ENCODE measurements at places on chromosomes 6 and 20.

- DNase-seq: no peak
Measured at GRCh38 chr6:163661272-163661671, 246.8 kb downstream of the QKI start.

DNA sequence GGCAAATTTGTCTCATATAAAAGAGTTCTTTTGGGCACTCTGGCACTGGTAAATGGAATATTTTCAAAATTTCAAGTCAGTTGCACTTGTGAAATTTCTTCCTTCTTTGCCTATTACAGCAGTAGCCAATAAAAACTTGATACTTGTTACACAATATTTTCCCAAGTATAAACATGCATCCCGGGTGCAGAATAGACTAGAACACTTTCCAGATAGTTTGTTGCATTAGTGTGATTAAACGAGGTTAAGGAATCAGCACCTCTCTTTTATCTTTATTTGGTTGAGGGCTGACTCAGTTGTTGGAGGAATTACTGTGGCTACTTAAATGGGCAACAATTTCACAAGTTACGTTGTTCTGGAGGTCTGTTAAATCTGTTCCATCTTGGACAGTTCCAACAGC lies 467.5 kb downstream of the CDKAL1 start:
- DNase-seq: peak; percentile 30

DNA sequence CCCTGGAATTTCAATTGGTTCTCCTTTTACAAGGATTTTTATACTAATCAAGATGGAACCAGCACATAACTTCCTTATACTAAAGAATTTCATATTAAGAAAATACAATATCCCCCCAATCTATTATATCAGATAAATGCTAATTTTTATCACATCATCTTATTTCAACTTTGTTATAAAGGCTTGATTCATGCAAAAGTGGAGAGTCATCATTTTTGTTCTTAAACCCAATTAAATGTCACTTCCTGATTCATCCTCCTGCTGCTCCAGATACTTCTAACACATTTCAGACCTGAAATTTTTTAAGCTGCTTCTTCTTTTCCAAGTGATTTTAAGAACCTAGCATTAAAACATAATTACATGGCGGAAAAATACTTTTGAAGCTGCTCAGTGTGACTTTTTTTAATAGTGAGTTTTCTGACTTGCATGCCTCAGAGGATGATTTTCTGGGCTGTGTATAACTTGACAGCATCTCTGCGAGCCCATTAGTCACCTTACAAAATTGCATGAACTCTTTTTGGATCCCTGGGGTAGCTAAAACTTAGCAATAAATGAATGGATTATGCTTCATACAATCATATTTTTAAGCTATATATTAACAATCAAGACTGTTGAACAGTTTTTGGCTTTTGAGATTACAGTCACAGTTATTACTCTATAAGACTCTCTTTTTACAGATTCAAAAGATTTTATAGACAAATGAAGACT lies 134.1 kb downstream of the ELOVL4 start:
- peak; percentile 52 for DNase-seq

DNA sequence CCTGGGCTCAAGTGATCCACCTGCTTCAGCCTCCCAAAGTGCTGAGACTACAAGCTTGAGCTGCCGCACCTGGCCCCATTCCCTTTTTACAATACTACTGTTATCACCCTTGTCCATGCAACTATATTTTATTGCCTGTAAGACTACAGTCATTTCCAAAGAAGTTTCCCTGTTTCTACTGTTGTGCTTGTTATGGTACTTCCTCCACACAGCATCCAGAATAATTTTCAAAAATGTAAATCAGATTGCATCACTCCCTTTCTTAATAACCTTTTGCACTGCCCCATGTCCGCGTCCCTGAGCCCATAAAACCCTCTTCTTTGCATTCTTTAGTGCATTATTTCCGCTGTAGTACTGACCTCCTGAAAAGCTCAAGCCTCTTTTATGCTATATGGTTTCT lies 128.9 kb upstream of the AKIRIN2 start:
- no peak for DNase-seq

DNA sequence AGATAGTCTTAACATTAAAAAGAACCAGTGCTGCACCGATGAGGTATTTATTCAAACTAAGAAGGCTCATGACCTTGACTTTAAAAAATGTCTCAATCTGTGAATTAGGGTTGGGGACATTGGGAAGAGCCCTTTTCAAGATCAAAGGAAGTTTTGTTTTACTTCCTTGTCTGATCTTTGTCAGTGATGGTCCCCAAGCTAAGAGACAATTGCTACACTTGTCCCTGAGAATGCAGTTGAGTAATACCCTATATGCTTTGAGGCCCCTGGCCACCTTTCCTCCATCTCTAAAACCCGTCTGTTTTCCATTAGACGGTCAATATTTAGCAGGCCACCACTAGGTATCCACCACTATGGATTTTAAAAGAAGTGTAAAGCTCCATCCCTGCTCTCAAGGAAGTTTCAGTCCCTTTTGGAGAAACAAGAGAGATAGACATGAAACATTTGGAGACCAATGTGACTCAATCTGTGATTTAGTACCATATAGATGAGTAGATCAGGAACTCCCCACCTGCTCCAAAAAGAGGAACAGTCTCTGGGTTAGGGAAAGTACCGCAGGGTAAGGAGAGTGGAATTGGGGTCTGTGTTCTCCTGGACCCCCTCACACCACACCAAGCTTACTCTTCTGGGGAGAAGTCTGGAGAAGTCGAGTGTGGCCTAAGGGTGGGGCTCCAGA lies 99.1 kb upstream of the ISM1 start:
- DNase-seq: no peak

- no peak for DNase-seq
Measured at GRCh38 chr20:59157531-59157930, 6.1 kb upstream of the ZNF831 start.

- no peak for DNase-seq
Measured at GRCh38 chr20:25218492-25218891, 23.0 kb downstream of the ENTPD6 start.

DNA sequence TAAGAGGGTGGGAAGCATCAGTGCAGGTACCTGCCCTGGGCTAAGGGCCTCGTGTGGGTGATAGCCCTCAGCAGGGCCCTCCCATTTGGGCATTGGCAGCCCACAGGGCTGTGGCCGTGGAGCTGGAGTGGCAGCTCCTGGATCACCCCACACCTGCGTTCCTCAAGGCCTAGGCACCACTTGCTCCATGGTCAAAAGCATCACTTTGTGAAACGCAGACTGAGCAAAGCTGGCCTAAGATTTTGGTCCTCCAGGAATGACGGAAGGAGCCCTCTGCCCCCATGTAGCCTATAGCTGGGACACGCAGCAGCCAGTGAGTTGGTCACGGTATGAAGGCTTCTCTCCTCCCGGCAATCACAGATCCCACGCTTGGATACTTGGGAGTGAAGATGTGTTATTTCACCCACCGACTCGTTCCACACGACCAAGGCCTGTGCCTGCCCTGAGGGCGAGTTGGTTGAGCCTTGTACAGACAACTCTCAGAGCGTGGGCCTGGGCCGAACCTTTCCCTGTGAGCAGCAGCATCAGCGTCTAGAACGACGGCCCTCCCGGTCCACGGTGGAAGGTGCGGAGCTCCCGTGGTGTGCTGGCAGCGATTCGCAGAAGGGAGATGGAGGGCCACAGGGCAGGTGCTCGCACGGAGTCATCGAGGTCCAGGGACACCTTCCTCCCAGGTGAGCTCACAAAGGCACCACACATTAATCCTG lies 39.7 kb downstream of the THBS2 start:
- no peak for DNase-seq

DNA sequence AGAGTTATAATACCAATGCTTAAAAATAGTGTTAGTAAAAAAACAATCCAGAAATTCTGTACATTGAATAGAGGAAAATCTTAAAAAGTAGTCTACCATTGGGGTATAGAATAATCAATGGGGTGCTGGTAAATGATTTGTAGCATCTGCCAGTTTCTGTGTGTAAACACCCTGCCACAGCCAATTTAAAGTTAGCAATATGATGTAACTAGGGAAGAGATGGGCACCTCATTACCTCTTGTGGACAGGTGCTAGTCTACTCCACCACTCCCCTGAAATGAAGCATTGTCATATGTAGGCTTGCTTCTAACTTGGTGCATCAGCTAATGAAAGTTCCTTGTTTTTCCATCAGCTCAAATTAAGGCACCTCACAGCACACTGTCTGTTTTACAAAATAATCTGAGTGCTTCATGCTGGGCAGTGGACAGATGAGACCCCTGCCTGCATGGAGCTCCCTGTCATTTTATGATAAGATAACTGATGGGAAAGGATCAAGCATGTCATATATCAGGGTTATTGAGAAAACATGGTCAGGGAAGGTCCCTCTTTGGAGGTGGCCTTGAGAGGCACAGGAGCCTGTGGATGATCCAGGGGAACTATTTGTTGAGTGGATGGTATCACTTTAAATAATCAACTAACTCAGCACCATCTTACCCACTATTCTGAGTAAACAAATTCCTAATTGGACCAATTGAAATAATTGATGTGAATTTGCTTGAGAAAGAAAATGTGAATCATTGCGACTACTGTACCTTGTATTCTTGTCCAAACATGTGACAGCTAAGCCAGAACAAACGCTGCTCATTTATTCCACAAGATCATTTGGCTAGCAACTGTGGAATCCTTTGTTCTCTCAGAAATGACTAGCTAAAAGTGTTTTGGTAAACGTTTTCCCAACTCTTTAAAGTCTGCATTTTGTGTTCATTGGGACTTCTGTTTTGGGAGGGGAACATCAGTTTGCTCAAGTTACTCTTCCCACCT lies 45.9 kb upstream of the CSE1L start:
- peak; percentile 20 for DNase-seq

GRCh38 chr20:57747861-57748481 lies 38.2 kb upstream of the PMEPA1 start:
- no peak for DNase-seq

GRCh38 chr20:23358563-23358906 lies 3.4 kb upstream of the GZF1 start:
- DNase-seq: no peak

- DNase-seq: no peak
Measured at GRCh38 chr6:145315982-145316600, 419.2 kb downstream of the EPM2A start.

DNA sequence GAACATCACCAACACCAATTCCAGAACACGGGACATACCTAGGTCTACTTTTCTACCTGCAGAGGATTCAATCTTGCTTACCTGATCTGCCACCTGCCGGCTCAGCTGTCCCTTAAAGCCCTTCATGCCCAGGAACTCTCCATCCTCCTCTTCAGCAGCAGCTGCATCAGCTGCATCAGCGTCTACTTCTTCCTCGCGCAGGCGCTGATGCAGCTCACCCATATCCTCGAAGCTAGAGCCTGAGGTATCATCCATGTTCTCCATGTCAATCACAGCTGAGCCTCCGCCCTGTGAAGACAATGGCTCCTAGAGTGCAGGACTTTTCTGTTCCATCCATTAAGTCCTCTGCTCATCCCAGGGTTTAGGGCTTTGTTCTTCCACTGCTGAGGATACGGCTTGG lies 918 bp downstream of the YIPF3 start:
- DNase-seq: no peak

GRCh38 chr6:125193208-125193607 lies 39.6 kb downstream of the TPD52L1 start:
- peak; percentile 30 for DNase-seq

- no peak for DNase-seq
Measured at GRCh38 chr20:43191143-43191542, 1.4 kb upstream of the PTPRT start.

DNA sequence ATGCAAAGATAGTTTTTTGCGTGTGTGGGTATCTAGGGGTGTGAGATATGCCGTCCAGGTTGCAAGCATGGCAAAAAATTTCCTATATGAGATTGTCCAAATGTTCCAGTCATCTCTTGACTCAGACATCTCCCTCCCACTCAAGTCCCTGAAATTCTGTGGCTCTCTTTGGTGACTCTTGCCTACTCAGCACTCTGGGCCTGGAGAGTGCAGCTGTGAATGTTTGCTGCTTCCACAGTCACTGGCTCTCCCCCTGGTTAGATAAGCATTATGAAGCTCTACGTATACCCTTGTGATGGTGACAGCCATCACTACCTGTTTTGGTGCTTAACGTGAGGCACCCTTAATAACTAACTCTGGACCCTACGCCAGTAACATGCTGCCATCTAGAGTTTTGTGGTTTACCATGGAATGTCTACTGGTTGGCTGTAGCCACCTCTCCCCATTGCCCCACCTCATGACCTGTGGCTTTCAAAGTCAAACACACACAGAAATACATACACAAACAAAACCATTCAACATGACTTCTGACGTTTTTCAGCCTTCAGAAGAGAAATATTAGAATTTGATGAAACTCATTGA lies 621.9 kb upstream of the CITED2 start:
- DNase-seq: peak; percentile 13

DNA sequence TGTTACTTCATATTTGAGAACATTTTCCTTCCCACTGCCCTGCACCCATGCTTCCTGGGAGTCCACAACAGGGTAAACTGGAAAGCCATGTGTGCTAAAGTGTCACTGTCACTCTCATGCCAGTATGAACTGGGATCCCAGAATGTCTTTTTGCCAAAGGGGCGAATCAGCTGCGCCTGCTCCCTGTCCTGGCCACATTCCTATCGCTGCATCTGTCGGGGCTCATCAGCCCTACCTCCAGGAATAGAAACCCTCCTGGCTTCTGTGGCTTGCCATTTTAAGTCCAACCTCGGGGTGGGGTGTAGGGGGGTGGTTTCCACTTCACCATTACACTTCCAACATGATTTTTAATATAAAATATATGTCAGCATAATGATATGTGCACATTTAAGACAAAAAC lies 933 bp downstream of the KLHL31 start:
- DNase-seq: no peak

GRCh38 chr6:54716877-54717276 lies 129.7 kb upstream of the FAM83B start:
- DNase-seq: peak; percentile 7

DNA sequence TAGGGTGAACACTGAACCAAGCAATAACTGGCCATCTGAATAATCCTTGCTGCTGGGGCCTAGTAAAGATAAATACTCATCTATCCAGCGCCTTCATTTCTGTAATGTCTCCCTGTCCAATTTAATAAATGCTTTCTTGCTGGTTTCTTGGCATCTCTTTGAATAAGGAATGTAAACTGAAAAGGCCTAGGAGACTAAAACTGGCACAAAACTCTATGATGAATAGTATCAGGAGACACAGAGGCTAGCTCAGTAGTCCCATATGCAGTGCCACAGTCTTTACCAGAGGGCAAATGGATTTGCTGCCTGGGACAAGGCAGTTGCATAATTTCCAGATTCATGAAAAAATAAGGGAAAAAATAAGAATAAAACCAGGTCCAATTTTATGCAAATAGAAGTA lies 324.4 kb downstream of the CENPW start:
- peak; percentile 50 for DNase-seq
